Activated gamma-delta T cell treated with Interleukin-2 at 50 U/mL for 16 hours (primary cell): ENCODE measurements at places on chromosomes 7 and 10.

DNA sequence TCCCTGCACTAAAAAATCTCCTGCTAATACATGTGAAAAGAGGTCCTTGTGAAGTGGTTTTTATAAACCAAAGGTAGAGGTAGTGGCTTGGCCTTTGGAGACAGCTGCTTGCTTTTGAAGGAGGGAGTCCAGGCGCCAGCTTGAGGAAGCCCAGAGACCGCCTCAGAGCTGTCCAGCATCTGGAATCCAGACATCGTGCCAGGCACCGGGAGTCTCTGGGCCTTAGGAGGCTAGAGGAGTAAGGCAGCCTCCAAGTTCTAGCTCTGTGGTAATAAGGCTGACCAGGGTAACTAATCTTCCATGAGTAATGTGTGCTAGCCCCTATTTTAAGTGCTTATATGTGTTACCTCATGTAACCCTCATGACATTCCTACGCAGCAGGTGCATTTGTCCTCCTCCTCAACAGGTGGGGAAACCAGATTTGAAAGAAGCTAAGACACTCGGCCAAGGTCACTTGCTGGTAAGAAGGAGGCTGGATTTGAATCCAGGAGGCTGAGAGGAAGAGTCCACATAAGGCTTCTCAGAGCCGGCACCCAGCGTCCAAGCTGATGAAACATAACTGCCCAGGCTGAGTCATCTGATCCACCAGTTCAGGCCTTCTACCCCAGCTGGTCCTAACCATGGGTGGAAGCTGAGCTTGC is 26.1 kb downstream of the PRLHR start:
- DNase-seq: no peak

DNA sequence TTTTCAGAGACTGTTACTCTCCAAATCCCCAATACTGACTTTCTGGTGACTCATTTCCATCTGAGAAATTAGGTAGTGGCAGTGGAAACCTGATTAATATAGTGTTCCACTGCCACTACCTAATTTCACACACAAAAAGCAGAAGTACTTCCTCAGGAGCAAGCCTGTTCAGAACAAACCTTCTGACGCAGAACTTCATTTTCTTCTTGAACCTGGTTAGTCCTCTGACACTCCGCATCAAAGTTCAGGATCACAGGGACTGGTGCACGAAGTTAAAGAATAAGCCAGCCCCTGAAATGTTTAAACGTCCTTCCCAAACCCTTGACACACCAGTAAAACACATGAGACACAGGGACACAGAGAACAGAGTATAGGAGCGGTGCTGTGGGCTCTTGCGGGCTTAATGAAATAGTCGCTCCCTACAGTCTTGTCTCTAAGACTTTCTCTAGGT is 4.4 kb downstream of the WDR91 start:
- no peak for DNase-seq

GRCh38 chr7:29988424-29989256 is 961 bp downstream of the SCRN1 start:
- peak; percentile 17 for DNase-seq

DNA sequence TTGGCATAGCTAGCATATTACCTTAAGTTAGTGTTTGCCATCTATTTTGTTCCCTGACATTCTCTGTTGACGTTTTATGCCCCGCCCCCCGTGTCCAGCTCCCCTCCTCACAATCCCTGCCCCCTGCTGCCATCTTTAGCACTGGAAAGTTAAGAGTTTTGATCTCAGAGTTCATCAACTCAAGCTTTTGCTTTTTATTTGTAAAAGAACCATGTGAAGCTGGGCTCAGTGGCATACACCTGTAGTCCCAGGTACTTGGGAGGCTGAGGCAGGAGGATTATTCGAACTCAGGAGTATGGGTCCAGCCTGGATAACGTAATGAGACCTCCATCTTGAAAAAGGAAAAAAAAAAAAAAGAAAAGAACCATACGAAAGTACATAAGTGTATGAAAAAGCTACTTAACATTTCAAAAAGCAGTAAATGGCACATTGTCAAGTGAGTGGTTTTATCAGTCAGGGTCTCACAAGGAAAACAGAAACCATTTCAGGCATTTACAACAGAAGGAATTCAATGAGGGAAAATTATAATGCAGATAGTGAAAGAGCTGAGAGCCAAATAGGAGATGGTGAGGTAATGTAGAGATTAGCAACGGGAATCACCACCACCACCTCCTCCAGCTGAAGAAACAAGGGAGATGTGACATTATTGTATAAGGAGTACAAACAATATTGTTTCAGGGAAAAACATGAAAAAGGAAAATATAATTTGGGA is 64.9 kb downstream of the MCU start:
- DNase-seq: no peak

- DNase-seq: no peak
Measured at GRCh38 chr7:8175929-8176369, 86.0 kb downstream of the ICA1 start.

- DNase-seq: no peak
Measured at GRCh38 chr10:84846658-84847316, 518.4 kb downstream of the CCSER2 start.

- peak; percentile 32 for DNase-seq
Measured at GRCh38 chr7:129376076-129376777, 58.0 kb upstream of the STRIP2 start.

DNA sequence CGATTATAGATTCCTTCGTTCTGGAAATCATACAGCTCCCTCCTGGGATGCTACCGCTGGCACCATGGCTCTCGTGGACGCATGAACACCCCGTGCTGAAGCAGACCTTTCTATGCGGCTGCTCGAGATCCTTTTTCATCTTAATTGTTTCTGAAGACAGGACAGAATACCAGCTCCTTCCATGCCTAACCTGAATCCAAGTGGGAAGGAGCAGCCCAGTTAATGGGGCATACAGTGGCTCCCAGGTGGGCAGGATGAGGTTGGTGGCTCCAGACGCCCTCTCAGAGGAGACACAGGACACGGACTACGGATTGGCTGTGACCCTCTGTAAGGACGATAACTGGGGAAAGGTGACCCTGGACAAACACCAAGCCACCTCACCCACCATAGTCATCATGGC is 18.4 kb upstream of the LOXL4 start:
- no peak for DNase-seq

DNA sequence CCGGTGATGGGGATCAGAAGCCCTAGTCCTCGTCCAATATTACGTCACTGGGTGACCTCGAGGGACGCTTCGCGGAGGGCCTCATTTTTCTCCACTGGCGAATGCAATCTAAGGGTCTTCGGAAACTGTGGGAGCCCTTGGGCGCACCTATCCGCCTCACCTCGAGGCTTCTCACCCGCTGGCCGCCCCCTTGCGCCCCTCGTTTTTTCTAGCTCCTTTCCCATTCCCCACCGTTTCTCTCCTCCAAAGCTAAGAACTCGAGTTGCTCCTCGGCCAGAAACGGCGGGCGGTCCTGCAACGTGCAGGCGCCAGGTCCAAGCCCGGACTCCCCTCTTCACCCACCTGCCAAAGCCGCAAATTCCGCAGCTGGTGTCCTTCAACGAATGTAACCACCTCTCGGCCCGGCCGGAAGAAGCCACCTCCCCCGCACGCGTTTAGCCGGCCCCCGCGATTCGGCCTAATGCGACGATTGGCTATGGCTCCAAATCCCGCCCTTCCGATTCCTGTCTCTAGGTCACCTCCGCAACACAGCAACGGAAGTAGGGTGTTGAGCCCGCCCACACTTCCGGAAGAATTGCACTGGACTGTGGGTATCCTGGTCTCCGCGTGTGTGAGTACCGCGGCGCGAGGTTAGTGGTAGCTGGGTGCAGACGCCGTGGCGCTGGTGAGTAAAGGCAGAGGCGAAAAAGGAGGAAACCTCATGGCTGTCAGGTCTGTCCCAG is at the start of the genes ATP5MK and PDCD11:
TSS of gene ATP5MK (minus strand) at position 409 of the 722 bp plus-strand sequence. CDS start 4,018 bp downstream, outside the sequence.
TSS of gene PDCD11 (plus strand) at position 560 of the 722 bp plus-strand sequence. CDS start 1,801 bp downstream, outside the sequence.
- DNase-seq: peak; percentile 95

DNA sequence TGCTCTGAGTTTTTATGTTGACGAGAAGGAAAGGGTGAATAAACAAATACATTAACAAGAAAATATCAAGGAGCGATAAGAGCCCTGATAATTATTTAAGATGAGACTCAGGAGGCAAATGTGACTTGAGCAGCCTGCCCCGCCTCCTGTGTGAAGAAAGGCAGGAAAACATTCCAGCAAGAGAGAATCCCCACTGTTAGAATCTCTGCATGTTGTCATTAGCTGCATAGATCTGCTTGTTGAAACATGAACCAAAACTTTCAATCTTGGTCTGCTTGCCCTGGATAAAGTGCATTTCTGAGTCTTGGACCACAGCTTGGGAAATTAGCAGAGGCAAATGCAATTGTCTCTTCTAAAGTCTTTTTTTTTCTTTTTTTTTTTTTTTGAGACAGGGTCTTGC is 120.0 kb downstream of the DPP6 start:
- no peak for DNase-seq

DNA sequence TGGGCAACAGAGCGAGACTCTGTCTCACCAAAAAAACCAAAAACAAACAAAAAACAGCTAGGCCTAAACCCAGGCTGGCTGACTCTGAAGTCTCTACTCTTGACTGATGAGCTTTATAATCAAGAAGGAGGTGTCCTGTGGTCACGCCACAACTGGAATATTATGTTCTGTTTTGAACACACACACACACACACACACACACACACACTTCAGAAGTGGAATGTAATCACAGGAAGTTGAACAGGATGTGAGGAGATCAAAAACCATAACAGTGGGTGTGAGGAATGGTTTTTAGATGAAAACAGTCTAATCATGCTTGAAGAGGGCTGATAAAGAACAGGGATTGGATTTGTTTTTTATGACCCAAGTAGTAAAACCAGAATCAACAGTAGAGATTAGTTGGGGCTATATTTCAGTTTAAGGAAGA is 51.1 kb upstream of the IL6 start:
- no peak for DNase-seq

GRCh38 chr10:124696446-124697392 is 47.5 kb downstream of the FAM53B start:
- DNase-seq: no peak

- no peak for DNase-seq
Measured at GRCh38 chr7:138949421-138950088, 31.6 kb downstream of the KIAA1549 start.

DNA sequence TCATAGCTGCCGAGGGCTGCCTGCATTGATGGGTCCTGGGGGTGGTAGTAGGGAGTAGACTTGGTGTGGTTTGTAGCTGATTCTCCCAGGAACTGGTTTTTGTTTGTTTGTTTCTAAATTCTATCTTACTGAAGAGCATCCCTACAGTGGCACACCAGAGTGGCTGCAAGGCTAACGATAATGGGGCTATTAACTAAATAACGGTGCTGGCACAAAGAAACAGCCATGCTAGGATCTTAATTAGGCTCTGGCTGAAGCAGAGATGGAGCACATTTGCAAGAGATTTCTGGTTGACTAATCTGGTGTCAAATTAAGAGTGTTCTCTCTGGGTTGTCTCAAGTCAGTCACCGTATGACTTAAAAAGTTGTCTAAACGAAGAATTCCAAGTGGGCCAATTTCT is 590.0 kb downstream of the NRG3 start:
- DNase-seq: no peak

- DNase-seq: no peak
Measured at GRCh38 chr10:103724771-103725170, 130.6 kb downstream of the SH3PXD2A start.

- no peak for DNase-seq
Measured at GRCh38 chr10:110221044-110221720, 13.8 kb downstream of the MXI1 start.

GRCh38 chr7:154905146-154905545 is 97.8 kb downstream of the PAXIP1 start:
- no peak for DNase-seq

DNA sequence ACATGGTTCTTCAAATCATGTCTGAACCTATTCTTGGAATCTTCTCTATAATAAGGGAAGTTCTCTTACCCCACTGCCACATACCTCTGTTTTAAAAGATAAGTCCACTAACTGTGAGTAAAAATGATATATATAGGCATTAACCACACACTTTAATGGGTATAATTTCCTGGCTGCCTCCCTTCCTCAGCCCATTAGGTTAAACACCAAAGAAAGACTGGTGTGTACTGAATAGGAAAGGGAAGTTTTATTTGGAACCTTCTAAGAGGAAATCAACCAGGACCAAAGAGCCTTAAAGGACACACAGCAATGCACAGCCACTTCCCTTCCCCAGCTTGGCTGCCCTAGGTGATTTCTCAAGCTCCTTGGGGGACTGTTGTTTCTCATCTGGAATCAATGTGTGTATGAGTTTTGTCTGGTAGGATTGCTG is 5.0 kb upstream of the WBP1L start:
- no peak for DNase-seq
